HuH-7 (cell line): ENCODE measurements at places on chromosomes 13 and 19.

DNA sequence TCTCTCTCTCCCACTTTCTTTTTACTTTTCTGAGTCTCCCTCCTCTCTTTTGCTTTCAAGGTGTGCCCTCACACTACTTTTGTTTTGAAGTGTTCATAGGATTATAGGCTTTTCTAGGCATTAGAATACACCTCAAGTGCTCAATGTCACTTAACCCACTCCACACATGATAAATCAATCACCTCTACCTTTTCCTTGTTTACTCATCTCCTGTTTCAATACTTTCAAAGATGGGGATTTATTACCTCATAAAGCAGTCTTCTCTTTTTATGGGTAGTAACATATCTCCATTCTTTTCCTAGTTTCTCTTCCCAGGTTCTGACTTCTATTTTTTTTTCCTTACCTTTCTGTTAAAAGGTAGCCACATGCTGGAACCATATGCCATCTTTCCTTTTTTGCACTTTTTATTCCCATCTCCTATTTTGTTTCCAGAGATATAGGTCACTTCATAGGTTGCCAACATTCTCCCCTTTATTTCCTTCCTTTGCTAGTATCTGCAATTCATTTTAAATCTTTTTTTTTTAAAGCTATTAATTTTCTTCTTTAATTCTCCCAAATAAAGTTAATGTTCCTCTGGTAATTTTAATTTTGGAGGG is 137.6 kb upstream of the SLC10A2 start:
- DNase-seq, result no peak

DNA sequence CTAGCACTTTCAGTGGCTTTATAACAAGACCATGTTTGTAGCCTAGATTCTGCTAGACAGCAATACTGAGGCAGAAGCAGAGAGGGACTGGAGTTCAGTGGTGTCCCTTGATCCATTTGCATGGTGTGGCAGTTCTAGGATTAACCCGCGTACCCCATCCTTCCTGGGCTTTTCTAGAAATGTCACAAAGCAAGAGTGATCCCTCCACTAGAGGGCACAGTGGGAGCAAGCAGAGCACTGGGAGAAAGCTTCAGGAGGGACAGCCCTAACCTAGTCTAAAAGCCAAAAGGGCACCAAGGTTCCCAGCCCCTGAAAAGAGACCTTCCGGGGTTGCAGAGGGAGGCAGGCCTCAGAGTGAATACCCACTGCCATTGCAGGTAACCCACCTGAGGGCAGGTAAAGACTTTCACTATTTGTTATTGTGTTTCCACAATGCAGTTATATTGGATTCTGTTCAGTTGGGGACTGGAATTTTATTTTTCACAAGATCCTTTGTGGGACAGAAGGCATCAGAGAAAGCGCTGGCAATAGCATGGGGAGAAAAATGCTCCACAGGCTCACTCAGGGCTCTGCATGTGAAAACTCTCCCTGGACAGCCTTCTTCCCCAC is 170.6 kb downstream of the FLT1 start:
- DNase-seq, result peak; percentile 78

DNA sequence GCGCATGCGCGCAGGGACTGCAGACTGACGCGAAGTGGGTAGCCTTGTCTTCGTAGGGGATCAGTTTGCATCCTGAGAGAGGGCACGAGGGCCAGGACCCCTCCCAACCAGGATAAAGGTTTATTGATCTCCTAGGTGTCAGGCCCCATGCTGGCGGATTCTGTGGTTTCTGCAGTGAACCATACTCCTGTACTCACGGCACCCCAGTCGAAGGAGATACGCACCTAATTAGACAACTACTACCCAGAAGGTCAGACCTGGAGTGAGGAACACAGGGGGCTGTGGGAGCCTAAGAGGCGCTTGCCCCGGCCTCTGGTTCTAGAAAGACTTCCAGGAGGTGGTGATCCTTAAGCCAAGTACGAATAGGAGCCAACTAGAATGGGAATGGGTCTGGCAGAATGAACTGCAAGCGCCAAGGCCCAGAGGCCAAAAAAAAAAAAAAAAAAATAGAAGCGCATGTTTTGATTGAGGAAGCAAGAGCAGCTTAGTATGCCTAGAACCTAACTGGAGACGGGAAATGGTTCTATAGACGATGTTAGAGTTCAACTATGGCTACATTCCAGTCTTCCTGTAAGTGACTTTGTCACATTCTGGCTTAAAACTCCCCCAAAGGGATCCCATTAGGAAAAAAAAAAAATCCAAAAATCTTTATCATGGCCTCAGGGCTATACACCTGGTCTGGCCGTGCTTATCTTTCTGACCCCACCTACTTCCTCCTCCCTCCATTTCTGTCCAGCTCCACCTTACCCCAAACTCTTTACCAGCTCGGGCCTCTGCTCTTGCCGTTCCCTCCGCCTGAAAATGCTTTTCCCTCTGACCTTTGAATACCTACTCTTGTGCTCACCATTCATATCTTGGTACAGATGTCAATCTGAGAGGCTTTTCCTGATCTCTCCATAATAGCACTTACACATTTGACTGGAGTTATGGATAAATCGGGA is 902 bp upstream of the ZNF428 start:
- DNase-seq, result no peak

GRCh38 chr19:4543842-4544647 is 4.2 kb upstream of the LRG1 start:
- no peak for DNase-seq

DNA sequence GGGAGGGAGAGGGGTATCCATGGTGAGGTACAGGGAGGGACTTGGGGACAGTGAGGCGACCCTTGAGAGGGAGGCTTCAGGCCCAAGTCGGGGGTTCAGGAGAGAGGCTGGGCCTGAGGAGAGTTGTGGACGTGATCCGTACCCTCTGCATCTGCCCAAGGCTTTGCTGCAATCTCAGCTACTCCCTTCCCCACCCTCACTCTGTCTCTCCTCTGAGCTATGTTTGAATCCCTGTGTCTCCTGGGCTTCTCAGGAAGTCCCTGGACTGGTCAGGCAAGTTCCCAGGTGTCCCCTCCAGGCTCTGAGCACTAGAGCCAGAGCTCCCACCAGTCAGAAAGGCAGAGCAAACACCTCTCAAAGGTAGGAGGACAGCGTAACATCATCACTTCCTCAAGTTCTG is 1.8 kb downstream of the LIN37 start:
- no peak for DNase-seq

- no peak for DNase-seq
Observed at GRCh38 chr13:33099860-33100259, 83.6 kb downstream of the KL start.

GRCh38 chr19:33740811-33741396 is 55.8 kb upstream of the KCTD15 start:
- DNase-seq, result peak; percentile 80

- DNase-seq, result no peak
Observed at GRCh38 chr13:74771964-74772363, 637.8 kb upstream of the KLF12 start.

DNA sequence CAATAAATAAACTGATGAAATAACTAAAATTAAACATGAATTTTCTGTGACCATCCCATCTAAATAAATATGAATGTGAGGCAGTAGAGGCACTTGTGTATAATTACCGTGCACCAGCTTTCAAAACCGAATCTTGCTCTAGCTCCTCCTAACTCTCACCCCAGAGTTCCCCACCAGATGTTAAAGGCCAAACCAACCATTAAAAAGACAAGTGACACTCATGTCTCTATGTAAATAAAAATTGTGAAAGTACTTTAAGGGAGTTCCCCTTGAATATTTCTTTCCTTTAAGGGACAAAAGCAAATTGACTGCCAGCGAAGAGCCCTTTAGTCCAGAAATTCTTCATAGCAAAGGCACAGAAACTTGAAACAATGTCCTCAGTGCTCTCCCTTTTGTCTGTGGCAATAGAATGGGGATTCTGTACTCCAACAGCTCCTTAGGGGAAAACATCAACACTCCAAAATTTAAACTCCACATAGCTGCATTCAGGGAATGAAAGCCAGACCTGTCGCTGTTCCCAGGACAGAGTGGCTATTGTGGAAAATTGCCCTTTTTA is 101.7 kb upstream of the SOX21 start:
- DNase-seq, result no peak

DNA sequence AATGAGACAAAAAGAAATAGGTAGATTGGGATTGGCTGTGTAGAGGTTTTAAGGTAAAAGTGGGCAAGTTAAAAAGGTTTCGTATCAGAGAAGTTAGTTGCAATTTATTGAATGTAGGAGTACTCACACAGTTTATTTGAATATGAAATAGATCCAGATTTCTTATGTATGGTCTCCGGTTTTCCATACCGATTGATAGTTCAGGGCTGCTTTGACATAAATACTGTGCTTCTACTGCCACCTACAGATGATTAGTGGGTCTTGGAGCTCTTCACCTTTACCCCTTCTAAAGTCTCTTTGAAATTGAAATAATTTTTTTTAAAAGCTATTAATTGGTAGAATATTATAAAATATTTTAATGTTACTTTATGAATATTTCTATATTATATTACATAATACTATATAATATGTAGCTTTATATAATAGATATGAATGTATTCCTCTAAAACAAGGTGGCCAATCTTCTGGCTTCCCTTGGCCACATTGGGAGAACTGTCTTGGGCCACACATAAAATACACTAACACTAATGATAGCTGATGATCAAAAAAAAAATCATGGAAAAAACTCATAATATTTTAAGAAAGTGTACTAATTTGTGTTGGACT is 7.7 kb upstream of the GPR18 start:
- no peak for DNase-seq

DNA sequence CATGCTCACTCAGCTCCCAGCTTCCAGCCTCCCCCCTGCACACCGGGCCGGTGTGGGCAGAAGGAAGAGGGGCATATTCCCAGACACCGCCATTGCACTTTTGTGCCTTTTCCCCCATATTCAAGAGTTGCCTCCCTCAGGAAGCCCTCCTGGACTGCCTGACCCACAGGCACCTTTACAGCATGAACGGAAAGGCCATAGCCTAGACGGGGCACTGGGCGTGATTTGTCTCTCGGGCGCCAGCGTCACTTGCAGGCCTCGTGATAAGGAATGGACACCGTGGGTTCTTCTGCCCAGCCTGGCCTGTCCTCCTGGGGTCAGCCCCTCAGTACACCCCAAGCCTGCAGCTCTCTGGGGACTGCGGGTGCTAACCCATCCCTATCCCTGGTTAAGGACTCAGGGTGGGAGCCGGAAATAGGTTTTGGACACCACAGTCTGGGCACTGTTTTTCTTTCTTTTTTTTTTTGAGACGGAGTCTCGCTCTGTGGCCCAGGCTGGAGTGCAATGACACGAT is 933 bp upstream of the UQCR11 start:
- DNase-seq, result no peak

DNA sequence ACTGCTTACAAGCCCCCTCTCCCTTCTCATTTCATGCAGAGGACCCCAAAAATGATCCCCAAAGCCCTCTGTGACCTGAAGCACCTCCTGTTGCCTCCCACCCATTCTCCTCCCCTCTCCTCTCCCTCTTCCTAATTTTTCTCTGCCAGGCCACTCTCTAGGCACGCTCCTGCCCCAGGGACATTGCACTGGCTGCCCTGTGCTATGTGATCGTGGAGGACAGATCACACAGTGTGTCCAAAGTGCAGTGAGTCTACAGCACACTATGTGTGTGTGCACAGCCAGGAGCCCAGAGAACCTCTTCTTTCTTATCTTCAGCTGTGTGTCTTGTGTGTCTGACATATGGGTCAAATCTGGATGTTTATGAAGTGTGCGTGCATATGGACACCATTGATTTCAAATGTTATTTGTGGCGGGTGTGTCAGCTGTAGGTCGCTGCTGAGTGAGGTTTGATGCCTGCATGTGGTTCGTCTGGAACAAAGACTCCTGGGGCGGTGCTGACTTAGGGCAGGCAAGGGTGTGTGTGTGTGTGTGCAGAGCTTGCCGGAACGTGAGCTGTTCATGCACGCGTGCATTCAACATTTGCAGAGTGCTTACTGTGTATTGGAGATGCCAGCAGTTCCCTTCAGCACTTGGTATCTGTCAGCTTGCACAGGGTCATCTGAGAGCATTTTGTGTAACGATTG is 2.1 kb upstream of the KLHL26 start:
- DNase-seq, result no peak

GRCh38 chr19:47598407-47599349 is 10.3 kb upstream of the BICRA start:
- no peak for DNase-seq

GRCh38 chr19:34393031-34393430 is 11.2 kb upstream of the PDCD2L start:
- DNase-seq, result no peak

GRCh38 chr13:24747248-24748060 is 16.5 kb upstream of the RNF17 start:
- DNase-seq, result no peak

DNA sequence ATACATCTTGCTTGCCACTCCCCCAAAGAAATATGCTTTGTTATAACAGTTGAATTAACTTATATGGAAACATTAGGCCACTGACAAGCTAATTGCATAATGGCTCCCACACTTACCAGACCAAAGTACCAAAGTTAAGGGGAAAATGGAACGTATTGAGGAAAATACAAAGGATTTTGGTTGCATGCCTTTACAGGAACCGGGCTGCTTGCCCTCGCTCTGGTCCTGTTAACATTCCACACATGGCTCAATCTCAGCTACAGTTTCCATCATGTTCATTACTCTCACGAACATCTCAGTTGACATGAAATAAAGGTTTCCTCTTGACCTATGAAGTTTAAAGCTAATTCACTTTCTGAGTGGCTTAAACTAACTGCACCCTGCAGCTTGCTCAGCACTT is 220.7 kb upstream of the RXFP2 start:
- DNase-seq, result no peak

GRCh38 chr13:44575035-44575434 is 1.1 kb downstream of the TSC22D1 start:
- no peak for DNase-seq

DNA sequence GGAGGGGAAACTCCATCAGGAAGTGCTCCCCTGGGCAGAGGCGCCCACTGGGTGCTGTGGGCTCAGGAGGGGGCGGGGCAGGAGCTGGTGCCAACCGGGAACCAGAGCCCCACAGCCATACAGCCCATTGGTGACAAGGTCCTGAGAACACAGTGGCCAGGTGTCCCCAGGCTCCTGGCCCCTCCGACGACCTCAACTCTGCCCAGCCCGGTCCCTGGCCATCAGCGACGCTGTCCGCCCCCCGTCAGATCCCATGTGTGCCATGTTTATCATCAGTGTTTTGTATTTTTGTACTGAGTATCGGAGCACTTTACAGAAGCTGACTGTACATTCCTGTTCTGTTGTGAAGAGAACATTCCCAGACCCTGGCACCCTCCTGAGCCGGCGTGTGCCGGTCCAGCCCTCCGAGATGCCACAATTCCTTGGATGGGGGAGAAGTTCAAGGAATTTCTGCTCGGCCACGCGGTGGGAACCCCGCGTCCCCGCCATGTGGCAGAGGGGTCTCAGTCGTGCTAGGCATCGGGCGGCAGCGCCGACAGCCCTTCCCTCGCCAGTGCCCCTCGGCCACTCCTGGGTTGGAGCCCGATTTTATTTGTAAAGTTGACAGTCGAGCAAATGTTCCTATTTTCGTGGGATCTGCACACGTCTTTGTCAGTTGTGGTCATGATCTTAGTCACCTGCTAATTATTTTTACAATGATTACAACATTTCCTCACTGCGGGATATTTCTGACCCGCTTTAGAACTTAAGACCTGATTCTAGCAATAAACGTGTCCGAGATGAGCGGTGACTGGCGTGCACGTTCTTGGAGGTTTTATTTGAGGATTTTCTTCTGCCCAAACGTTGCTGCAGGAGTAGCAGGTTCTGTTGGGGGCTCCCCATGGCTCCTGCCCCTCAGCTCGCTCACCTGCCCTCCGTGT is 16.9 kb downstream of the PEX11G start:
- DNase-seq, result no peak
